ENCODE measurements at places on chromosomes 2 and 18.
A peak's percentile ranks its signal among the peaks of the same experiment; 100 is the strongest.

- peak; percentile 83 for DNase-seq
Measured at GRCh38 chr2:68135448-68136320, 22.0 kb upstream of the PNO1 start.

DNA sequence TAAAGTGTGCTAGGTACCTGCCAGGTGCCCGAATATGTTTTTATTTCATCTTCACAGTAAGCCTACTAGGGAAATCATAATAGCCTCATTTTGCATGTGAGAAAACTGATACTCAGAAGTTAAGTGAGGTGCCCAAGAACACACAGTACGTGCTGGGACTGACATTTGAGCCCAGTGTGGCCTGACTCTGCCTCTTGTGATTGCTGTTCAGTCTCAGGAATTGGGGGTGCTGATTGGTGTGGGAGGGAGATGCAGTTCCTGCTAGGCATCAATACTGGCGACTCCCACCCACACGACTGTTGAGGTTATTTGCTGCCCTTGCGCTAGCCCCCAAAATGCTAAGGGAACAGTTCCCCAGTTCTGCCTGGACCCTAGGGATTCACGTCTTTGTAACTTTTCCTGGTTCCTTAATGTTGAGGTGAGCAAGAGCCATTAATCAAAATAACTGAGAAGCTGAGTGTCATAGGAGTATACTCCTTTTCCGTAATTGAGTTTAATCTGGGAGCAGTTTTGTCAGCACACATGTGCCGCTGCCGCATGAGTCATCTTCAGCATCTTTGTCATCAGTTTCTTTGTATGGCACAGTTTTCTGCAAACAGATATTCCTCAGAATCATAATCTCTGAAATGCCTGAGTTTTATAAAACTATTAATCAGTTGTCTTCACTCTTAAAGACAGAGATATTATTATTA lies 120.7 kb downstream of the NCK2 start:
- DNase-seq, result no peak

DNA sequence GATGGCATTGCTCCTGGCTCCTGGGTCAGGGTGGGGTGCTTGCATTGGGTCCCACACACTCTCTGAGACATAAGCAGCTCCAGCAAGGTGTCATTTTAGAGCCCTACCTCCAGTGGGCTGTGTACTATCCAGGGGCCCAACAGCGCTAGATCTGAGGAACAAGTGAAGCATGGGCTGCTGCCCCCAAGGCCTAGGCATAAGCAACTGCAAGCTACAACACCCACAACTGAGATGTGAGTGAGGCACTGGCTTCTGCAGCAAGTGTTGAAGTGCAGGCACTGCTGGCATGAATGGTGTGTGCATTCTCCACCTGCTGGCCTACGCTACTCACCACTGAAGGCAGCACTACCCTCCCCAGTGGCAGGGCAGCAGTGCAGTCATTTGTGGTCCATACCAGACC lies 81.0 kb upstream of the STK39 start:
- no peak for DNase-seq

GRCh38 chr2:100888601-100889000 lies 68.7 kb downstream of the NPAS2 start:
- DNase-seq, result no peak

- no peak for DNase-seq
Measured at GRCh38 chr2:213121690-213122089, 29.7 kb downstream of the IKZF2 start.

- no peak for DNase-seq
Measured at GRCh38 chr2:165470361-165470760, 863 bp downstream of the CSRNP3 start.

DNA sequence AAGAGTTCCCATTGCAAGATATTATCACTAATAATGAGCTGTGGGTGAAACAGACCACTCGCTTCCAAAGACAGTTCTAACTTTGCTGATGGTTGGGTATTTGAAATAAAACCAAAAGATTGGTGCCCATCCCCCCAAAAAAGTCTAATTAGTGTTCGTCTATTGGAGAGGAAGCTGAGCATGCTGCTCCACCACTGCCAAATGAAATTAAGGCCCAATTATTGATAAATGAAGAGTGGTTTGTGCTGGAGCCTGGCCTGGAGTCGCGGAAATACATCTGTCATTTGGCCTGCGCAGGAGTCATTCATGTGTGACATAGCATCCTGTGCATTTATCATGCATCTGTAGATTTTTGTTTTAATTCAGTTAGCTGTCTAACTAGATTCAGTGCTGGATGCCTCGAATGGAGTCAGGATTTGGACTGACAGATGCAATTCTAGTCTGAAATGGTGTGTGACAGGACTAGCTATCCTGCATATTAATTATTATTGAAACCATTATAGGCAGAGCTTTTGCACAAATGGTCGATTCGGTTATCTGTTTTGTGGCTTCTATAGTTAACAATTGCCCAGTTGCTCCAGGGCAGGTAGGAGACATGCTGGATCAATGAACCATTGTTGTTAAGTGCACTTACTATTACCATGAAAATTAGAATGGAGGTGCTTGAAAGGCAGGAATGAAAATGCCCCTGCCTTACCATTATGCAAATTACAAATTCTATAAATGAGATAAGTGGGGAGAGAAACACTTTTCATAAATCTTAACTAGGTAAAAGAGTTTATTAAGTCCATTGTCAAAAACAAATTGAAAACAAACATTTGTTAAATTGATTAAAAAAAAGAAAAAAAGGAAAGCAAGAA lies 450.4 kb upstream of the TCF4 start:
- DNase-seq, result no peak

DNA sequence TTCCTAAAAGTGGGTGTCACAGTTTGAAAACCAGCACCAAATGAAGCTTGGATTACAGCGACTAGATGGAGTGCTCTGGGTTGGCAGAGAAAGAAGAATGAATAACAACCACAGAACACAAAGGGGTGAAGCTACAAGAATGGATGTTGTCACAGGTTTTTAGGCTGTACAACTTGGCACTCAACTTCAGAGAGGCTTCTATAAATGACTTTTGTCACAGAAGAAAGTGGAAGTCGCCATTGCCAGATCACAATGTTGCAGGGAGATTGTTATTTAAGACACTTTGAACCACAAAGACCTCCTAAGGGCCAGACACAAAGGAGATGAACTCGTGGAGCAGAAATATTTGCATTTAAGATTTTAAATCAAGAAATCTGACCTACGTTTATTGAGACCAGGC lies 354.2 kb downstream of the CDH7 start:
- no peak for DNase-seq

GRCh38 chr2:111202266-111203040 lies 81.7 kb downstream of the BCL2L11 start:
- DNase-seq, result no peak

- no peak for DNase-seq
Measured at GRCh38 chr2:1619556-1619955, 124.8 kb downstream of the PXDN start.

- no peak for DNase-seq
Measured at GRCh38 chr2:56034258-56034657, 110.7 kb upstream of the EFEMP1 start.

DNA sequence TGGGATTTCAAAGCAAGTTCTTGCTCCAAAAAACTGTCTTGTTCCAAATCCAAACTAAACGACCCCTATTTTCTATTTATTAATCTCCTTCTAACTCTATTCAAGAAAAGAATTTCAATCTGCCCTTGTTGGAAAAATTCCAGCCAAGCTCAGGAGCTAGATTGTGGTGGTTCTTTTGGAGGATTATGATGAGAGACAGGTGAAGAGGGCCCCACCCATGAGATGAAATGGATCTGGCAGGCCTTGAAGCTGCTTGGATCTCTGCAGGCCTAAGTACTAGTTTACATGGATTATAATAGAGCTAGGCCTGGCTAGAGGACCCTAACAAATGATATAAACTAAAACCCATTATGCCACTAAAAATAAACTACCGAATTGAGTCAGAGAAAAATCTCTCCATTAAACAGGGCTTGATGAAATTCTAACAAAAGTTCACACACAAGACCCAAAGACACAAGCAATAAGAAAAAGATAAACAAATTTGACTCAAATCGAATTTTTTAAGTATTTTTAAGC lies 101.6 kb downstream of the GFPT1 start:
- no peak for DNase-seq

DNA sequence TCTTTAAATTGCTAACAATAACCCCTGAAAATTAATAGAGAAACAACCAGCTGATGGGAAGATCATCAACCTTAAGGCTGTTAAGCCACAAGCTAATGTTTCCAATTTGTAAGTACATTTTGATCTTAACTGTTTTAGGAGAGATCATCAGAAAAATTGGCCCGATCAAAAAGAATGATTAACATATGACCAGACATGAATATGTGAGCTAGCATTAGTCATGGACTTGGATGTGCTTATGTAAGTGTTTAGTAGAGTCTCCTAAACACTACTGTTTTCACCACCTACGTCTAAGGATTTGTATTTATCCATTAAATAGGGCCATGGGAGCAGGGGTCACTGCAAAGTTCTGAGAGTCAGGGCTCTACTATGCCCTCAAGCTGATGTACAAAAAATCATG lies 4.3 kb downstream of the LMAN1 start:
- DNase-seq, result no peak

DNA sequence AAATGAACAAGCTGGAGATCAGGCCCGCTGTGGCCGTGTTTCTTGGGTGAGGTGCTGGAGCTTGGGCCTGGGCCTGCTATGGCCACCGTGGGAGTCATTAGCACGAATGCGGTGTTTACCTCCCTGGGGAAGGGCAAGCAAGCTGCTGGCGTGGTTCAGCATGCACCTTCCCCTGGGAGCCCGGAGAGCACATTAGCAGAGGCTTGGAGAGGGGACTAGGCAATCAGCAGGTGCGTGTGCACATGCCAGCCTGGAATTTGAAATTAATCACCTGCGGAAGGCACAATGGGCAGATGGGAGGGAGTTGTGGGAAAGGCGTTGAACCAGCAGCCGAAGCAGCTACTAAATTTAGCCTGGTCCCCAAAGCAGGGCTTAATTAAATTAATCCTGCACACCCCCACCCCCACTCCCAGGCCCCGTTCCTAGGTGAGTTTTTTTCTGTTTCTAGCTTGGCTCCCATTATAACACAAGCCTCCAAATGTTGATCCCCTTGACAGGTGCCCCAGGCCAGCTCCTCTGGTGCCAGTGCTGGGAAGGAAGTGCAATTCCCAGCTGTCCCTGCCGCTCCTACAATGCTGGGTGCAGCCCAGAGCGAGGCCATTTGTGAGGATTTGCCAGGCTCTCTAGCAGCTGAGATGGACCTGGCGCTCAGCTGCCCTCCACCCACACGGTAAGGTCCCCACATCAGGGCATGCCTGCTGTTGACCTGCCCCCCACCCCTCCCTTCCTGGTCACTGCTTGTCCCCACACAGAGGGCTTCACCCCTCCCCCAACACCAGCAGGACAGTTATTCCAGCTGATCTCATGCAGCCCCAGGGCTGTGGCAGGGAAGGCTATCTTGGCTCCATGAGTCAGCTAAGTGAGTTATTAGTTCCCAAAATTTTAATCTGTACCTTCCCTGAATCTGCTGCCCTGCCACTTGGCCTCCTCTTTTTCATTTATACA lies 115.0 kb downstream of the ZBTB7C start:
- peak; percentile 69 for DNase-seq

DNA sequence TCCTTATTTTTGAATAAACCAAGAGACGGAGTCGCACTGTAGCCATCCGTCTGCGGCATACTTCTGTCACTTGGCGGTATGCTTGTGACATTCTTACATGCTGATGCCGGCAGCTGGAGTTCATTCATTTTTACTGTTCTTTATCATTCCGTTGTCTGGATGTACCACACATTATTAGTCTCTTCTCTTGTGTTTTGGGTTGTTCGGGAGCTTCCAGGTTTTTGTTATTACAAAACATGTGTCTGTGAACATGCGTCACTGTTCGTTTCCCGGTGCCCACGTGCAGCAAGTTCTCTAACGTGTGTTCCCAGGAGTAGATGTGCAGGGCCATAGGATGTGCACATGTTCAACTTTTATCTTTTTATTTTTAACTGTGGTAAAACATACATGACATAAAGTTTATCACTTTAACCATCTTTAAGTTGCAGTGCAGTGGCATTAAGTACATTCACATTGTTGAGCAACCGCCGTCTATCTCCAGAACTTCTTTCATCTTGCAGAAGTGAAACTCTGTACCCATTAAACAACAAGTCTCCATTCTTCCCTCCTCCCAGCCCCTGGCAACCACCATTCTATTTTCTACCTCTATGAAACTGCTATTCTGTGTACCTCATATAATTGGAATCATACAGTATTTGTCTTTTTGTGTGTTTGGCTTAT lies 40.1 kb downstream of the MTCL1 start:
- DNase-seq, result no peak

GRCh38 chr2:211390536-211391188 lies 834.3 kb downstream of the CPS1 start:
- no peak for DNase-seq

DNA sequence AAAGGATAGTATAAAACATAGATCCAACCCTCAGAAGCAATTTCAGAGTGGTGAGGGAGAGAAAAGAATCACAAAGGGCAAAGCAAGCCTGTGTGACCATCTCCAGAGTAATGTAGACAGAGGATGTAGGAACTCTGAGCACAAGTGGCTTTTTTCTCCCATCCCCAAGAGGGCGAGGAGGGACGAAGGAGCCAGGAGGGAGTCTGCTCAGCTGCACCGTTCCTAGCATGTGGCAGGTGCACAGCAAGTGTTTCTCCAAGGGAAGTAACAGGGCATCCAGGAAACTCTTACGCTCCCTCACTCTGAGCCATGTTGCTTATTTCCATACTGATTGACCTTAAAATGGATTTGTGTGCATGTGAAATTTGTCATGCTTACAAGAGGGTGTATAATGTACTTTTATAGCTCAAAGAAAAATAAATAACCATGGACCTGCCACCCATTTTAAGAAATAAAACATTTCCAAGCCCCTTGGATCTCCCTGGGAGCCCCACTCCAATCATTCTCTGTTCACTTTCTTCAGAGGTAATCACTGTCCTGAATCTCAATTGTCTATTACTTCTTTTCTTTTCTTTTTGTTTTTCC lies 37.8 kb upstream of the SEC11C start:
- DNase-seq, result no peak

DNA sequence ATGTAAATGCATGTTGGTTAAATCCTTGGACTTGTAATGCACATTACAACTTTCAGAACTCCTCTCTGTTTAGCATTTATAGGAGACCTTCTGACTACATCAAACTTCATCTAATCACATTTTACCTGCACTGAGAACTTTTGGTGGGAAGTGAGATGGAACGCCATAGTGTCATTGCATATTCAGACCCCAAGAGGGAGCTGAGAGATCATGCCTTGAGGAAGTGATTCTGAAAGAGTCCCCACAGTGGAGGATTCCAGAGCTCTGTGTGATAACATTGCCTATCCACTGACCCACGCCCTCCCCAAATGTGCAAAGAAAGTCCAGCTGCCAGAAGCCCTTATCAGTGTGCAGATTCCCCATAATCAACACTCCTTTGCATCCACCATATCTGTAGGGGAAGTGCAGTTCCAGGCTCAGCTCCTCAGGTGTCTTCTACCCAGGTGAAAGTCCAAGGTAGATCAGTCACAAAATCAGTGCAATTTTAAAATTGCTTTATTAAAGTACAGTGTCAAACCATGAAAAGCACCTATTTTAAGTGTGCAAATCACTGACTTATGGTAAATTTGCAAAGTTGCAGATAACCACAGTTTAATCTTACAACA lies 212.4 kb downstream of the RPIA start:
- DNase-seq, result peak; percentile 18

Measured in WERI-Rb-1 (cell line).